NCI-H1417 (cell line): ENCODE measurements at places on chromosomes 2 and 18.

GRCh38 chr2:191894681-191895147 is 47.8 kb upstream of the CAVIN2 start:
- DNase-seq, result no peak

- no peak for DNase-seq
Observed at GRCh38 chr2:70201225-70201768, 10.5 kb upstream of the C2orf42 start.

DNA sequence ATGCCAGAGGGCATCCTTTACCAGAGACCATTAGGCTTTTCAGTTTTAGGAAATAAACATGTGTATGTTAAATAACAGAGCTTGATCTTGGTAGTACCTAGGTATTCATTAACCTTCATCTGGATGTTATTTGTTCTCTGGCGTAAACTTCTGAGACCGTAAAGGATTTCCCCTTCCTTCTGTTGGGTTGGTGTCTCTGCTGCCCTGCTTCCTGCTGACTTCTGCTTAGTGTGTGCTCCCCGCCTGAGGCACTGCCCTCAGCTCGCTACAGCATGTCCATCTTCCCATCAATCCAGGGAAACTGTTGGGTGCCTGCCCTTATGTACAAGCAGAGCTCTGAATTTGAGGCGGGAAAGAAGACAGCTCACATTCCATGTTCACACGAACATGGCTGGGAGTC is 177.9 kb downstream of the TPGS2 start:
- DNase-seq, result no peak

GRCh38 chr2:121075006-121075551 is 209.9 kb downstream of the TFCP2L1 start:
- DNase-seq, result peak; percentile 93

DNA sequence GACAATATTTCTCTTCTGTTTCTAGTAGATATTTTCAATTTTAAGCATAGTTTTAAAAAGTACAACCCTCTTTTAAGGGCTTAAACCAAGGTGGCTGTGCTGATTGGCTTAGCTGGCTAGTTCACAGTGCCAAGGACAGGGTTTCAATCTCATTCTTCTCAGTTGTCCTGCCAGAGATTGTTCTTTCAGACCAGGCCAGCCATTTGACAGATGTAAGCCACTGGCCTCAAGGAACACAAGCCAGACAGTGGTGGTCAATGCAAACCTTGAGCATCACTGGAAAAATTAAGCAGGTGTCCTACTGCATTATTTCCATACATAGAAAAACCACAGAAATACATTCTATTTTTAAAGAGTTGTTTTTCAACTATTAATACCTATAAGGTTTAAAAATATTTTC is 5.9 kb downstream of the RNF103 start:
- no peak for DNase-seq

GRCh38 chr2:23342075-23342474 is 42.9 kb upstream of the KLHL29 start:
- no peak for DNase-seq

GRCh38 chr2:195044801-195045200 is 612.2 kb upstream of the SLC39A10 start:
- no peak for DNase-seq

DNA sequence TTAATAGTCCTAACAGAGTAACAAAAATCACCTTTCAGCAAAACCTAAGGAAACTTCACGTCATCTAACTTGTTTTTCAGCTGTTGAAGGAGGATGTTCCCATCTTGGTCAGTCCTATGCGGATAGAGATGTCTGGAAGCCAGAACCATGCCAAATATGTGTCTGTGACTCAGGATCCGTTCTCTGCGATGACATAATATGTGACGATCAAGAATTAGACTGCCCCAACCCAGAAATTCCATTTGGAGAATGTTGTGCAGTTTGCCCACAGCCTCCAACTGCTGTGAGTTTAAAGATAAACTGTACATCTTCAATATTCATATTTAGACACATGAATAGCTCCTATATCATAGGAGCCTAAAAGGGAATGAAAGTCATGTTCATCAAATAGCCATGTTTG is 10.5 kb downstream of the COL3A1 start:
- DNase-seq, result no peak

DNA sequence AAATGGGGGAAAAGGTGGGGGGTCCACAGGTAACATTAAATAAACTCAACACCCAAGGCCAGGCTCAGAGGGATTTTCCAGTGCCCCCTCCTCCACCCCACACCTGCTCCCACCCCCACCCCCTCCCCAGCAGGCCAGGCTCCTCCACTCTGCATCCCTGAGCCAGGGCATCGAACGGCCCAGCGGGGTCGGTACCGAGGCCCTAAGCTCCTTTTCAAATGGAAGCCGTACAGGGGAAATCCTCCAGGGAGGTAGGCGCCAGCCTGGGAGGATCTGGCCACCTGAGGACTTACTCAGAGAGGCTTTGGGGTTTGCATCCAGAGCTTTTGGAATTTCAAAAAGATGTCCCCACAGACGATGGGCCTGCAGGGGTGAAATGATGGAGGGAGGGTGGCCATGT is 46.5 kb downstream of the ZFP36L2 start:
- no peak for DNase-seq

- no peak for DNase-seq
Observed at GRCh38 chr2:61950571-61951315, 45.3 kb downstream of the COMMD1 start.

DNA sequence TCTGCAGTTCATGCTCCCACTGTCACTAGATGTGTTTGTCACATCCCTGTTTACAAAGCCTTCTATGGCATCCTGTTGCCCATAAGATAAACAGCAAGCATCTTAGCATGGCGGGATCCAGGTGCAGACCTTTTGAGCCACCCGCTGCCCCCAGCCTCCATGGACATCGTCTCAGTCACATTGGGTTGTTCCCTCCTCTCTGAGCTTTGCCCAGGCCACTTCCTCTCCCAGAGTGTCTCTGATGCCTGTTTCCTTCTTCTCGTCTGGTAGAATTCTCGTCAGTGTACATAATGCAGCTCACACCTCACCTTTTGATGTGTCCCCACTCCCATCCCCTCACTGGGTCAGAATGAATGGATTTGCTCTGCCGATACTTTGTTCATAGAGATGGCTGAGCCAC is 239.0 kb upstream of the APCDD1 start:
- no peak for DNase-seq

DNA sequence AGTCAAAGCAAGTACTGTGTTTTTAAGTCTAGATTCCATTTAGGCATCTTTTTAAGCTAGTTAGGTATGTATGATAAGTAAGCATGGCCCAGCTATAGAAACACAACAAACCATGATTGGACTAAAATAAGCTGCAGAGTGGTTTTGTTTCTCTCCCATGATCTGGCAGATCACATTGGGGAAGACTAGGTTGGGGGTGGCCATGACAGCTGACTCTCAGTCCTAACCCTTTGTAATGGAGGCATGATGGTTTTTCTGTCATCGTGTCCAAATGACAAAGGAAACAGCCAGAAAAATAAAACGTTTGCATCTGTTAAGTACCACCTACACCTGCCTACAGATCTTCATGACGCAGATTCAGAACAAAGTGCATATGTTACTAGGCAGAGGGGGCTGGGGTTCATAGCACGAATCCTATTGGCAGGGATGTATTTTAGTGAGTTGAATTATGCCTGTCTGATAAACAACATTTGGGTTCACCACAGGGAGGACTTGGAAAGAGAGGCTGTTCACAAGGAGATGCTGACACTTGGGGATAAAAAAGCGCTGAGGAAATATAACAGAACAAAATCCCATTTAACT is 33.8 kb upstream of the GALNT5 start:
- DNase-seq, result no peak

GRCh38 chr2:163264341-163264740 is 425.8 kb upstream of the KCNH7 start:
- no peak for DNase-seq

- DNase-seq, result no peak
Observed at GRCh38 chr2:128414946-128415778, 96.5 kb upstream of the HS6ST1 start.

DNA sequence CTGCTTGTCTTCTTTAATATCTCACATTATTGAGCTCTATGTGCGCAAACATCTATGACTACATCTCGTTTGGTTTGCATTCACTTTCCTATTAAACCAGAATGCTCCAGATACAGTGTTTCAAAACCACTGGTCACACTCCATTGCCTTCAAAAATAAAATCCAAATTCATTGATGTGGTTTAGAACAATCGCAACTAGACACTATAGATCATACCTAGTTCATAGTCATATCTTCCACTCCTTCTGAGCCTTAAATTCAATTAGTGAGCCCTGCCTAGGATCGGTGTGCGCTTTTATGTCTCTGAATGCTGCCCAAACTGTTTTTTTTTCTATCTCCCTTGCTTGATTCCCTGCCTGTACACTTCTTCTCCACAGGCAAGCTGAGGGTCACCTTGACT is 238.5 kb upstream of the RGPD4 start:
- no peak for DNase-seq

DNA sequence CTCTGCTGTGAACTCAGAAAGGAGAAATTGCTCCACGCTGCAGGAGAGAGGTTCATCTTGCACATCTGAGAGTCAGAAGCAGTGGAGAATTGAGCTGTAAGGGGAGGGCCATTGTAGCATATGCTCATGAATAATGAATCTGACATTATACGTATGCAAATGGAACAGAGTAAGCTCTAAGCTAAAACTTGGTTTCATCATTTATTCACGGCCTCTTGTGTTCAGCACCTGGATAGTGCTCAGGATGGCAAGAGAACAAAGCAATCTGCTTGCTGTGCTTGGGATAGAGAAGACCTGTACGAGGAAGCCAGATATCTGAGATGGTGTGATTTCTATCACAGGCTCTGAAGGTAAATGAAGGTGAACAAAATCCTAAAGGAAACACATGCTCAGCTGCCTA is 87.9 kb upstream of the GCFC2 start:
- DNase-seq, result no peak

DNA sequence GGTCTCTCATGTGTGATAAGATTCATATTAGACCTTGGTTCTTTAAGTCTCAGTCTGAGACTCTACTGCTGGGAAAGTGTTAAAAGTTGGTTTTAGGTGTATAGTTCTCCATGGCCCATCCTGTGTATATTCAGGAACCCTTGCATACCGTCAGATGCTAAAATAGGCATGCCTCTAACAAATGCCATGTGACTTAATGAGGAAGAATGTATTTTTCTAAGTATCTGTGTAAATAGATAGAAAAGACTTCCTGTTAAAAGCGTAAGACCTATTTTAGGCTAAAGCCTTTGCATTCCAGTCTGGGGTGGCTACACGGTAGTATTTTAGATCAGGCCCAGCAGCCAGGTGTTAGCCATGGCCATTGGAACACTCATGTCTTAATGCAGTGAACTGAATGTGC is 73.3 kb downstream of the RHBDD1 start:
- no peak for DNase-seq

- no peak for DNase-seq
Observed at GRCh38 chr2:85439986-85440385, 21.5 kb downstream of the SH2D6 start.

GRCh38 chr2:232886176-232886575 is 16.1 kb downstream of the SNORC start:
- DNase-seq, result no peak

DNA sequence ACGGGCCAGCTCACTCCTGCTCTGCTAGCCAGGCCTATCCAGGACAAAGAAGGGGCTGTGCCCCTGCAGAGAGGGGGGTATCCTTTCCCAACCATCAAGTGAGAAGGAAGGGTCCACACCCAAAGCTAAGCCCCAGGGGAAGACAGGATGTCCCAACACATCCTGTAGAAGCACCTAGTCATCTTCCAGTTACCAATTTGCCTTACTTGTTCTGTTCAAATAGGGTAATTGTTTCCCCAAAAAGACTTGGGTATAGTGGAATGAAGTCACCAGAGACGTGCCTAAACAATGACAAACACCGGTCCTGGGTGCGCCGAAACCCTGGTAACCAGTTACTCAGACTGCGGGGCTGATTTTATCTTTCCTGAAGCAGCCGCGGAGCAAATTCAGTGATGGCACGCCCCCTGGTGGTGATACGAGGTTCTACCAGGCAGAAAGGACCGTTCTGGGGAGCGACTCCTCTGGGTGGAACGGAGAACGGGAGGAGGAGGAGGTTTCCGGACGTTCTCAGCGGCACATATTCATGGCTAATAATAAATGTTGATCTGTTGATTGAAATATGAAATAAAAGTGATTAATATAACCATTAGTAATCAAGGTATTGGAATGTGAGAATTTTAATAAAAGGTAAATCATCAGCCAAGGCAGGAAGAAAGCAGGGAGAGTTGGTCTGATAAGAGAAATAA is 109.3 kb upstream of the STON1 start:
- peak; percentile 79 for DNase-seq

DNA sequence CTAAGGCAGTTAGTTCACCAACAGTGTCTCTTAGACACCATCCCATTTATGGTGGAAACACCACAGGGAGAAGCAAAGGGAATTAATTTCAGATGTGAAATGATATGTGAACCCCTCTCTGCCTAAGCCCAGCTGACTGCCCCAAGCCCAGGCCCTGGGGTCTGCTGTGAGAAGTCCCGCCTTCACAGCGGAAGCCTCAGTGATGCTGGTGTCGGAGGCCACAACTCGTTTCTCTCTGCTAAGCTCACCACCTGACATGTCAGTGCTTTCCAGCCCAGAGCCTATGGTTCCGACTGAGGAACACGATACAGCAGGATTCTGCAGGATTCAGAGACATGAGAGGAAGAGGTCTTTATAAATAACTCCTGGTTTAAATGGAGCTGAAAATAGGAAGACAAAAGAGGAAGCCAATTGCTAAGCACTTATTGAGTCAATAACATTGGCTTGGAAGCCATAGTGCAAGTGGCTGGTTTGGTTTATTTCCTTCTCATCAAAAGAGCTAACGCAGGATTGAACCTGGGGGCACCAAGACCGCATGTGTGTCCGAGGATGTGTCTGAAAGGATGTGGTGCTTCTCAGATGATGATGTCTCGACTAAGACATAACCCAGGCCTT is 21.9 kb upstream of the LOXHD1 start:
- DNase-seq, result no peak

DNA sequence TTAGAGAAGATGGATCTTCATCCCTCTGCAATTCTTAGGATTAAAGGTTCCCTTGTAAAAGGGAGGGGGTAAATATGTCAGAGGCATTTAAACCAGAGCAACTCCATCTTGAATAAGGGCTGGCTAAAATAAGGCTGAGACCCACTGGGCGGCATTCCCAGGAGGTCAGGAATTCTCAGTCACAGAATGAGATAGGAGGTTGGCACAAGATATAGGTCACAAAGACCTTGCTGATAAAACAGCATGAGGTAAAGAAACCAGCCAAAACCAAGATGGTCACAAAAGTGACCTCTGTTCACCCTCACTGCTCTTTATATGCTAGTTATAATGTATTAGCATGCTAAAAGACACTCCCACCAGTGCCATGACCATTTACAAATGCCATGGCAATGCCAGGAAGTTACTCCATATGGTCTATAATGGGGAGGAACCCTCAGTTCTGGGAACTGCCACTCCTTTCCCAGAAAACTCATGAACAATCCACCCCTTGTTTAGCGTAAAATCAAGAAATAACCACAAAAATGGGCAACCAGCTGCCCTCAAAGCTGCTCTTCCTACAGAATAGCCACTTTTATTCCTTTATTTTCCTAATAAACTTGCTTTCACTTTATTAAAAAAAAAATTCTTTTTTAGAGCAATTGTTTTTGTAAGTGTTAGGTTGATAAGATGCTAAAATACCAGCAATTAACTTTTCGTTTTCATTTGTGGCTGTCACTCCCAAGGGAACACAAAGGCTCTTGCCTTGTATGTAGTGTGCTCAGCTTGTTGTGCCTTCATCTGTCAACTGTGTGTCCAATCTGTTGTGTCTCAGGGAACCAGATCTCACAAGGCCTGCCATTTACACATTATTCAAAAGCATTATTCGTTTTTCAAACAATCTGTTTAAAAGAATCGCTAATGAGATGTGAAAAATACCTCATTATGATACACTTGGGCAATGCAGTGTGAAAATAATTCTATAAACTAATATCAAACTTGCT is 205.2 kb upstream of the RGPD4 start:
- DNase-seq, result no peak
